NCI-H2107 (cell line): ENCODE measurements at places on chromosomes 2 and 18.

DNA sequence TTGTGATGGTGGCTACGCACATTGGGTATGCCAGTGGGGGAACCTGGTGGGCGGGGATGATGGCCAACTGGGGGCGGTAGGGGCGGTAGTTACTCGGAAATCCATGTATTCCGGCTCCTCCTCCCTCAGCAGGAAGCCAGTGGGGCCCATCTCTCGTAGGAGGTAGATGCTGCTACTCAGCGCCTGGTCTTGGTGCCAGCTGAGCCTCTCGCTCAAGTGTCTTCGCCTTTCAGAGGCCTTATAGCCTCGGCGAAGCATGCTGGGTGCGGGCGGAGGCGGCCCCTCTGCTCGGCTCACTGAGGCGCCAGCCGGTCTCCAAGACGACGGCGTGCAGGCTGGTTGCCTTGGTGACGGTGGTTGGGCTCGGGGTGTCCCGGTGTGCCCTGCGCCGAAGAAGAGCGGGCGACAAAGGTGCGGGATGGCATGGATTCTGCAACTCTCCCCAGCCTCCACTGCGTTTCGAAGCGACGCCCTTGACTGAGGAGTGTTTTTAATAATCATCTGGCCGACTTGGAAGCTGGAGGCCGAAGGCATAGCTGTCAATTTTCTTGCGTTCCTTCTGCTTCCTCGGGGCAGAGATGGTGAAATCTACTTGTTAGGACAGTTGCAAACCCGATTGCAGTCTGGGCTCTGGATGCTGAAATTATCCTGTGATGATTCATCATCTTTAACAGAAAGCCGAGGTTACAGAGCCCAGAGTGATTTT lies at the start of gene ZSWIM2:
TSS of gene ZSWIM2 (minus strand) at position 298 of the 706 bp plus-strand sequence. CDS start at position 258, 40 bp downstream.
- DNase-seq: peak; percentile 76

- DNase-seq: no peak
Measured at GRCh38 chr2:105071379-105071778, 33.5 kb downstream of the MRPS9 start.

DNA sequence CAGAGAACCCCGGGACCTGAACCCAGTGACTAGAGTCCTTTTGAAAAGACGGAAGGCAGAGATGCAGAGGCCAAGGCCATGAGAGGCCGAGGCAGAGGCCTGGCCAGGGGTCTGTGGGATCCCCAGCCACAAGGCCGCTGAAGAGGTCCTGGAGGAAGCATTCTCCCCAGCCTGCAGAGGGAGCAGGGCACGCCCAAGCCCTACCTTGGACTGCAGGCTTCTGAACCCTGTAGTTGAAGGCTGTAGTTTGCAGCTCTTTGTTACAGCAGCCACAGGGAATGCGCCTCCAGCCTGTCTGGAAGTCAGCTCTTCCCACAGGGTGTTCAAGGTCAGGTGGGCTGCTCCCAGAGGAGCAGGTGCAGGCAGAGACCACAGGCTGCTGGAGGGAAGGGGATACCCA lies 22.1 kb upstream of the PXDN start:
- no peak for DNase-seq

- DNase-seq: no peak
Measured at GRCh38 chr2:40127146-40127545, 324.7 kb downstream of the SLC8A1 start.

DNA sequence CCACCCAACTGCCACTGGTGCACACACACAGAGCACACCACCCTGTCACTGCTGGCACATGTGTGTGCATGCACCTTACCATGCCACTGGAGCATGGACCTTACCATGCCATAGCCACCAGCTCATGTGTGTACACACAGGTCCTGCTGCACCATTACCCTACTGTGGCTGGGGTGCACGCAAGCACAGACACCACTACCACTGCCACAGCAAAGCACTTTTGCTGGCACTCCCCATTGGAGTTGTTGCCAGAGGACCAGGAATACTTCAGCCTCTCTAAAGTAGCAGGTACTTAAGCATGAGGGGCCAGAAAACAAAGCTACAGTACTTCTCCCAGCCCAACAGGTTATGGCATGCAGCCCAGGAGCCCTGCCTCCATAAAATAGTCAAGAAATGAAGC lies 404.8 kb downstream of the MBD2 start:
- DNase-seq: no peak

- no peak for DNase-seq
Measured at GRCh38 chr2:11546072-11546471, 12.2 kb downstream of the GREB1 start.

GRCh38 chr2:159193791-159194190 lies 92.7 kb downstream of the WDSUB1 start:
- DNase-seq: no peak

- DNase-seq: no peak
Measured at GRCh38 chr2:157572725-157573124, 55.9 kb downstream of the ACVR1C start.
